Adrenal gland (tissue), 19 donors: ENCODE measurements at places on chromosomes 5 and 9.

DNA sequence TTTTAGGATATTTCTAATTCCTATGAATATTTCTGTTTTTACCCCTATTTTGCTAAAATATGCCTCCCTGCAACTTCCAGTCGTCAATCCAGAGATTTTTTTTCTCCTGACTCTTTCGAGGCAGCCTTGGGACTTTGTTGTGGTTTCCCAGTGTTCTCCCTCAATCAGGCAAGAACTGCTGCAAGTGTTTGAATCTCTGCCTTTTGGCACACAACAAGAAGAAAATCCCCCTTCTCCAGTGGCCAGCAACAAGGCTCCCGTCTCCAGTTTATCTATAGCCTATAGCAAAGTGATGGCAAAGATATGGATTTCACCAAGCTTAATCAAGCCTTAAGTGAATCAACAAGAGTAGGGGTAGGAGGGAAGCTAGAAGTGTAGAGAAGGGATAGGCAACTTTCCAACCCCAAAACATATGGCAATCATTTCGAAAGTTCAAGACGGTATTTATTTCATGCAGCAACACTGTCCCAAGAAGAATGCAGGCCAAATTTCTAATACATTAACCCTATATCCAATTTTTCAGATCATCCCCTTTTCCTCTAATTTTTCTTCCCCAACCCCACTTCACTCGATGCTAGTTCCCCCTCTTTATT, 37.7 kb upstream of the PAPPA start:
- DNase-seq = no peak

GRCh38 chr9:117191504-117192261, 223.2 kb downstream of the ASTN2 start:
- DNase-seq = no peak

GRCh38 chr5:141715346-141715905, 33.4 kb upstream of the ARAP3 start:
- no peak for DNase-seq

- DNase-seq = peak; percentile 15
Measured at GRCh38 chr5:109411627-109412026, 1.9 kb upstream of the PJA2 start.

DNA sequence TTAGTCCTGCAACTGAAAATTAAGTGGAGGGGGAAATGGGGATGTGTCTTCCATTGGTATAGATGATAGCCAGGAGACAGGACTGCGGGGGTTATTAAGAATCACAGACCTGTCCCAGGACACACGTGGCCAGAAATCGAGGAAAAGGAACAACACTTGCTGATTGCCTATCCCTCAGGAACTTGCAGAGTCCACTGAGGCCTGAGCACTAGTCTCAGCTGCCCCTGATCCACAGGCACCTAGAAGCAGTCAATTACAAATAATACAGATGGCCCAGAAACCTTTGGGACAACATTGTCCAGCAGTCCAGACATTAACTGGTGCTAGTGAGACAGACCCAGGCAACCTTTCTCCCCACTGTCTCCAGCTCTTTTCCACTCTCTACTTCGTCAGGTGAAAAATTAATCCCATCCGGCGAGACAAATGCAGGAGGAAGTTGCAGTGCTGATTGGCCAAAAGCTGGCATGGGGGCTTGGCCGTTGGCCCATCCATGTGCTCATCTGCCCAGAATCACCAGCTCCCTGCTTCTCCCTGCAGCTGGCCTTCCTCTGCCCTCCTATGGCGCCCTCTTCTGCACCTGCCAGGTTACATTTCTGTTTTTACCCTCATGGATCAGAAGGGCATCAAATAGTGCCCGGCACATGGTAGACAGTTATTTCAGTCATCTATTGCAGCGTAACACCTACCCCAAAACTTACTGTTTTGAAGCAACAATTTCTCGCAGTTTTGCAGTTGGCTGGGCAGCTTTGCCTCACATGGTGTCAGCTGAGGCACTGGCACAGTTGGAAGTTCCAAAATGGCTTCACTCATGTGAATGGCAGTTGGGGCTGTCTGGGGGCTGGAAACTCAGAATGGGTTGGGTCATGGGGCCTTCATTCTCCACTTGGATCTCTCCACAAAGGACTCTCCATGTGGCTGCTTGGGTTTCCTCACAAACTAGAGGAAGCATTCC, 3.6 kb upstream of the B4GALT1 start:
- peak; percentile 84 for DNase-seq
